ENCODE measurements at places on chromosomes 6 and 20.

DNA sequence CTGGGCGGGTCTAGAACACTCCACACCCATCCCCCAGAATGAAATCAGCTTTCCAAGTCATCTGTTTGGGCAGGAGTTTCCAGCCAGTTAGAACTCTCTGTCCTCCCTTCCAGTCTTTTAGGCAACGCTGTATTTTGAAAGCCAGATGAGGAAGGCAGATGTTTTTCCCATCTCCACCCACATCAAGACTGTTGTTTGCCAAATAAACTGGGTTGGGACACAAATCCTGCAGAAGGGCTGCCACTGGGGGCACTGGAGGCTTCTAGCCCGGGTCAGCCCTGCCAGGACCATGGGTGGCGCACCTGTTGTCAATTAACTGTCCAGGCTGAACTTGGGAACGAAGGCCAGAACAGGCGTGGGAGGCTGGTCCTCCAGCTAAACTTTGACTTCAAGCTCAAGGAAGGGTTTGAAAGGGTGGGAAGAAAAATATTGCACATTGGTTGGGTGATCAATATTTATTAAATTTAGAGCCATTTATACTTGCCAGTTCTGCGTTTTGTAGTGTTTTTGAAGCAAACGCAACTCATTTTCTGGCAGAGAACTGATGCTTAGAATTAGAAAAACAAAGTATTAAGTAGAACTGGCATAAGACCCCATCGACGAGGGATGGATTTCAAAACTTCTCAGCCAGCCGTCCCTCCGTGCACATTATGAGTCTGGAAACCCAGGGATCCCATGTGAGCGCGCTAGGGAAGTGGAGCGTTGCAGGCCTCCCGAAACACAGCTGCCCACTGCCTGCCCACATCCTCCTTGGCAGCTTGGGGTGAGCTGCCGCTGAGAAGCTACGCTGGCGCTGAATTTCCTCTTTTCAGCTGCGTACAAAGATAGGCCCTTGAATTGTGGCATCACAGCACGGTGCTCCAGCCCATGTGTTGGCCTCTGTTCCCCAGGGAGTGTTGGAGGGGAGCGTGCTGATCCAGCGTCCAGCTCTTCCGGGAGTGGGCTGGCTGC is 297.4 kb downstream of the QKI start:
- DNase-seq = no peak

- no peak for DNase-seq
These were observed 32.9 kb downstream of the PNLDC1 start for GRCh38 chr6:159832946-159833345.

DNA sequence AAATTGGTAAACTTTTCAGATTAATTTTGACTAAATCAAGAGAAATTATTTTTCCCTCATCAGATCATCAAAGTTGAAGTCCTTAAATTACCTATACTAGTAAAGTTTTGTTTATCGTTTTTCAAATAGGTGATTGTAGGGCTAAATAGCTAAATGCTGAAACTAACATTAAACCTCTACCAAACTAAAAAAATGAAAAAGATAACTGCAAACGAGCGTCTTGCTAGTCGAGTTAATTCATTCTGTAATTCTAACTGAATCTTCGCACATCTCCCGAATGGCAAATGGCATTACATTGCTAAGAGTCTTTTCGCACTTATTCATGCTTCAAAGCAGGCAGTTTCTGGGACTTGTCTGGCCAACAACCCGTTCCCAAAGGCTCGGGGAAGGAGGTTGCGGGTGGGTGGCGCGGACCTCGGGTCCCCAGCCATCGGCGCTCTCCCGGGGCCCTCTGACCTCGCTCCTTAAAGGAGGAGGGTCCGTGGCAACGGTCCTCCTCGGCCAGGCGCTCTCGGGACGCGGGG is 43.8 kb downstream of the POPDC3 start:
- DNase-seq = no peak

- peak; percentile 90 for DNase-seq
These were observed 32.1 kb downstream of the SUMO4 start for GRCh38 chr6:149431905-149432775.

DNA sequence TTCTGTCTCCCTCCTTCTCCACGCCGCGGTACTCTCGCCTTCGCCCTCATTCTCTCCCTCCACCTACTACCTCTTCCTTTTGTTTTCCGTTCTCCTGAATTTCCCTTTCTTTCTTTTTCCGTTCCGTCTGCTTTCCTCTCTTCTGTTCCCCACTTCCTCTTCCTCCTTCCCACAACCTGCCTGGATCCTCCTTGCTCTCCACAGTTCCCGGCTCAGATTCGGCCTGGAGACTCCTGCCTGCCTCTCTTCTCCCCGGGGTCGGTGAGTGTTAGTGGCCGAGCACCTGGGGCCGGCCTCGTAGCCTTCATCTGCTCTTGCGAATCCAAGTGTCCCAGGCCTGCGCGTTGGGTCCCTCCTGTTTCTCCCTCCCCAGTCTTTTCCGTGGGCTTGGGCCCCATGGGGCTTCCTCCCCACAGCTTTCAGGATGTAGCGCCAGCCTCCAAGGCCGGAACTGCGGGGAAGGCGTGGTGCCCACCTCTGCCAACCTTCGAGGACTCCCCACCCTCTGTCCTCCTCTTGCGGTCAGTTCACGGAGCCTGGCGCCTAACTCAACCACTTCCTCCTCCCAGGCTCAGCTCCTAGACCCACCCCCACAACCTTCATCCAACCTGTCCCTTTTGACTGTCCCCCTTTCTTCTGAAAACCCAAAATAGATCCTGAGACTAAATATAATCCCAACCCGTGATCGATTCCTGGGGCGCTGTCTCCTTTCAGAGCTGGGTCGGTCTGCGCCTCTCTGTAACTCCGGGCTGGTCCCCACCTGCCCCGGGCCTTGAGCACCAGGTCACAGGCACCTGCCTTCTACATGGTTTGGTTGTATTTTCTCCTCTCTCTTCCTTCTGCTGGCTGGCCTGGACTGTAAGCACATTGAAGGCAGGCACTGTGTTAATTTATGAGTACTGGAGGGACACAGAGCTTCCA is 6.8 kb downstream of the NRN1 start:
- no peak for DNase-seq

- no peak for DNase-seq
These were observed 230.4 kb downstream of the CLVS2 start for GRCh38 chr6:123226398-123226797.

DNA sequence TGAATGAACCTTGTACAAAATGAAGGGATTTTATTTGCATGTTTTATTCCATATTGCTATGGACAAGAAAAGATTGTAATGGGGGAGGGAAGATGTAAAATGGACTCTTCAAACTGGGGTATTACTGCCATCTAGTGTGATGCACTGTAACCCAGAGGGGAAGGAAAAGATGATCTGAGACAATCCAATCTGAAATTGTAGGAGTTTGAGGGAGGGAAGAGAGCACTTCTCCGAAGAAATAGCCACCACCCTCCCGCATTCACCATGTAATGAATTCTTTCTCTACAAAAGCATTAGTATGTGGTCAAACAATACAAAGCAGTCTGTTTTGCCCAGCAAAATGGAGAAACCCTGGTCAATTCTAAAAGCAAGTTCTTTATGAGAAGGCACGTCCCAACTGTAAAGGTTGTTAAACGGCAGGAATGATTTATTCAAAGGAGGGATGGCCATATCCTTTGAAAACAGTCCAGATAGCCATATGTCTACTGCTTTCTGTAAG is 679.5 kb upstream of the NRSN1 start:
- no peak for DNase-seq

GRCh38 chr6:21116736-21117135 is 476.8 kb upstream of the SOX4 start:
- DNase-seq = no peak

- DNase-seq = no peak
These were observed 23.5 kb downstream of the NOL7 start for GRCh38 chr6:13638626-13639025.

GRCh38 chr6:111524735-111525134 is 41.7 kb upstream of the REV3L start:
- no peak for DNase-seq

DNA sequence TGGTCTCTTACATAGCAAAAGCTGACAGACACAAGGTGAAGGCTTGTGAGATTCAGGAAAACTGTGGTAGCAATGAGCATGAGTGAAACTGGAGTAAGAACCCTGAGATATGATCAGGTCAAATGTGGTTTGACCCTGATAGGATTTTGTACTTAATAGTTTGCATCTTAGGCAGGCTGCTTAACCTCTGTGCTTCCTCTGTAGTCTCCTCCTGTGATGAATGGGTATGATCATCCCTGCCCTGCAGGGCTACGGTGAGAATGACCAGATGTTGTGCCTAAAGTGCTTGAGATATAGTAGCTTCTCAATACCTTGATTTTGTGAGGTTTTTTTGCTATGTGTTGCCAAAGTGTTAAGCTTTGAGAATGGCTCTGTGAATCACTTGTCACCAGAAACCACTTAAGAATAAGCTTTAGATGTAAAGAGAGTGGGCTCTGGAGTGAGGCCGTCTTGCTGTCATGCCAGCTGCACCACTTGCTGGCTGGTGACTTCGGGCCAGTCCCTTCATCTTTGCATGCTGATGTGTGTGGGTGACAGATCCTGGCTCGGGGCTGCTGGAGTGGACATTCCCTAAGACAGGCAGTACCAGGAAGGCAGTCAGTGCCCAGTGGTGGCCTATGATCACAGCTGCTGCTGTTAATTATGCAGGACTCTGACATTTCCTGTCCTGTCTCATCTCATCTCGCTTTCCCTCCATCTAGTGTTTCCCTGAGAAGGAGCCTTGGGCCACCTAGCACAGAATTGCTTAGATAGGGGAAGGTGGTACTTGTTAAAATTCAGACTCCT is 254.7 kb downstream of the NFATC2 start:
- no peak for DNase-seq

GRCh38 chr6:165861226-165861625 is 198.2 kb upstream of the PDE10A start:
- no peak for DNase-seq

GRCh38 chr6:108655806-108656651 is 95.3 kb downstream of the FOXO3 start:
- DNase-seq = no peak

- no peak for DNase-seq
These were observed 54.8 kb downstream of the HECA start for GRCh38 chr6:139189665-139190064.

DNA sequence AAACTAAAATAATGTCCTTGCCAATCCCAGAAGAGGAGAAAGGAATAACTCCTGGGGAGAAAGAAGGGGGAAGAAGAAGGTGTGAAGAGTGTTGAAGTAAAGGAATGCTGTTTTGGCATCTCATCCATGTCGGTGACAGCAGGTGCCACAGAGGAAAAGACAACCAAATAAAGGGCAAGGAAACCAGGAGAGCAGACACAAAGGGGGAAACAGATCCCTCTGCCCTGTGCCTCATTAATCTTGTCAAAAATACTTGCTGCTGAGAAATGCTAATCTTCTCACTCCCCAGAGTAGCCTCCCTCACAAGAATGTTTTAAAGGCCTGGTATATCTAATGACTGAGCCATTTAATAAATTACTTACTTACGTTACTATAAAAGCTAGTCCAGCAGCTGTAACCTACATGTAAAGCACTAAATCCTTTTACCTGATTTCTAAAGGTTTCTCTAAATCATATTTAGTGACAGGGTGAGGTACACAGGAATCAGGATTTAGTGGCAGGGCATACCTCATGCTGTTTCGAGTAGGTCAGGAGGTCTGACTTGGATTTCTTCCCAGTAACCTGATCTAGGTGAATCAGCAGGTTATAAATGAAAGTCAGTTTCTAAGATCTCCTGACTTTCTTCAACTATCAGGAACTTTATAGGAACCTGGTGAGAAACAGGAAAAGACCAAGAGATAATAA is 377.1 kb downstream of the CENPW start:
- no peak for DNase-seq

DNA sequence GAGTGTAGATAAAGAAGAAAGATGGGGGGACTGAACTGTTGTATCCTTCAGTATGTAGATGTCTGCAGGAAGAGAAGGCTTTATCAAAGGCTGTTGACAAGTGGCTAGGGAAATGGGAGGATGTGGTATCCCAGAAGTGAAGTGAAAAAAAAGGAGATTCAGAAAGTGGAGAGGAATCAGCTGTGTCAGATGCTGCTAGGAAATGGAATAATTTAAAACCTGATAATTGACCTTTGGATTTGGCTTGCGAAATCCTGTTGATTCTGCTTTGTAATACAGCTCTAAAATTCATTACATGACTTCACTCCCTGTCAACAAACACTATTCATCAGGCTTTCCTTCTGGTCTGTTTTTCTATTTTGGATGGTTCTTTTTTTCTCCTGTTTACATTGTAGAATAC is 41.7 kb downstream of the PHF3 start:
- no peak for DNase-seq

DNA sequence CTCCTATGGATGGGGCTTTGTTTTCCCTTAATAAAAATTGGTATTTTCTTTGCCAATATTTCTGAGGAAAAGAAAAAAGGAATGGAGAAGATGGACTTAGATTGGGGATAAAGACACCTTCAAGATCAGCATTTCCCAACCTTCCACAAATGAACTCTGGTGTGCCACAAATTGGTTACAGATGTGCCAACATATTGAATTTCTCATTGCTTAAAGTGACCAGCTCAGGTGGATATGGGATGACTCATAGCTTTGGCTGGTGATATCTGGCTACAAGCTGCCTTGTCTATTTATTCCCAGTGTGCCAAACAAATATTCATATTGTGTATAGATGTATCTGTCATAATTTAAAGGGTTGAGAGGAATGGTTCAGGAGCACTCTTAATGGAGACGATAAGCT is 32.5 kb downstream of the THEMIS start:
- DNase-seq = no peak

DNA sequence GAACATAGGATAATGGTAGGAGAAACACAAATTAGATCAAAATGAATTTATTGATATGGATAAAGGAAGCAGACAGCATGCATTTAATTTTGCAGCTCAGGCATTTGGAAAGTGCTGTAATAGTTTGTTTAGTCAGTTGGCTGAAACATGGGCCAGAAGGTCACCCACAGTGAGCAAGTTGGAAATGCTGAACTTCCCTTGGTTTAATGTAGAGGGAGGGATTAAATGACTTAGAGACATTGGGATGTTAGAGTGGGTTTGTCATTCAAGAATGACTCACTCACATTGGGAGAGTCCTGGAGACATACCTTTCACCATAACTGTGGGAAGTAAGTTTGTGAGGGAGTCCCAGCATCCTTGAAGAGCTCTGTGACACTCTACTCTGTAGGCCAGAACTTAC is 231.5 kb upstream of the PLCB4 start:
- no peak for DNase-seq

GRCh38 chr6:39867592-39867991 is 66.7 kb downstream of the MOCS1 start:
- no peak for DNase-seq

DNA sequence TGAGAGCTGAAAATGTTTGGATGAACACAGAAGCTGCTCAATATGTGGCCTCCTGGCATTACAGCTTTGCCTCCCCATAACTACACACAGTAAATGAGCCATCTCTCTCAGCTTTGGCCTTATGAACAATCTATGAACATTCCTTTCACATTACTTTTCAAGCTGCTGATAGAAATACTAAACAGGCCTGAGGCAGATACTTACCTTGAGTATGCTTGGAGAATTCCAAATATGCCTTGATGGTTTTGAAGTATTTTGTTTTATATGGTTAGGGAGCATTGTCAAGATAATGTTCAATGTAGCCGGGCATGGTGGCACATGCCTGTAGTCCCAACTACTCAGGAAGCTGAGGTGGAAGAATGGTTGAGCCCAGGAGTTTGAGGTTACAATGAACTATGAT is 104.5 kb downstream of the CD24 start:
- no peak for DNase-seq

GRCh38 chr6:133945158-133945557 is 7.9 kb upstream of the TBPL1 start:
- no peak for DNase-seq

Data from GM19239 (cell line).